ENCODE measurements at places on chromosomes 11 and 22.
A peak's percentile ranks its signal among the peaks of the same experiment; 100 is the strongest.

DNA sequence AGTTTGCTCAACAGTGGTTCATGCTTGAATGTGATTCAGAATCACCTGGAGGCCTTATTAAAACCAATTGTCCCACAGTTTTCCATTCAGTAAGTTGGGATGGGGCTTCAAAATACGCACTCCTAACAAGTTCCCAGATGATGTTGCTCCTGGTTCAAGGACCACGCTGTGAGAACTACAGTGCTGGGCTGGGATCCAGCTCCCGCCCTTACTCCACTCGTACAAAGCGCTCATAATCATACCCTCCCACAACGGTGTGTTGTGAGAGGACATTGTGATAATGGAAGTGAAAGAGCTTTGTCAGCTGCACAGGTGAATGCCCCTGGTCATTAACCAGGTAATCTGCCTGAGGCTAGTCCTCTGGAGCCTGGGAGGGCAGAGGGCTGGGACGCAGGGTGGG is 1.3 kb upstream of the CD82 start:
- DNase-seq: no peak

DNA sequence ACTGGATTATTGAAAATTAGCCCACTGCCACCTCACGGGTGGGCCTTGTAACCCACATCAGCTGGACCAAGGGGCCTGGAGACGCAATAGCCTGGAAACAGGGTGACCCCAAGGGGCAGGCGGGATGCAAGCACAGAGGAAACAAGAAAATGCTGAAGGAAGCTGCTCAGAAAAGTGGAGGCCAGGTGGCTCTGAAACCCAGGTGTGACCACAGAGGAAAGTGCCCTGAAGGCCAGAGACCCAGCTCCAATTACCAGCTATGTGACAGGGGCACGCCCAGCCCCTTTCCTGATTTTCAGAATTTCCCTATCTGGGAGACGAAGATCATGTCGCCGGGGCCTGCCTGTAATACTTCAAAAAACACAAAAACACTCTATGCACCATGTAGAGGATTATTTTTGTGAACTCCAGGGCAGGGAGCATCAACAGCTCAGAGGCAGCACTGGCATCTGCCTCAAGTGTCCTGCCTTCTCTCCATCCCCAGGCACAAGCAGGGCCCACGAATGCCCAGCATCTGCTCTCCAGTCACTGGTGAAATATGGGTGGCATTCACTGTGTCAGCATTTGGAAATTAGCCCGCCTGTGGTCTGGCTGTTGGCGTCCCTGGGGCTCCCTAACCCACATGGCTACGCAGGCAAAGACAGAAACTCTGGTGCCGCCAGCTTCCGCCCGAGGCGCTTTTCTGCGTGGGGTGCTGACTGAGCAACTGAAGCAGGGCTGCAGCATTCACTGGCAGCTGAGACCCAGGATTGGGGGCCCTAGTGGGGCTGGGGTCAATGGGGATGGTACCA is 6.3 kb downstream of the KCNJ1 start:
- DNase-seq: no peak

DNA sequence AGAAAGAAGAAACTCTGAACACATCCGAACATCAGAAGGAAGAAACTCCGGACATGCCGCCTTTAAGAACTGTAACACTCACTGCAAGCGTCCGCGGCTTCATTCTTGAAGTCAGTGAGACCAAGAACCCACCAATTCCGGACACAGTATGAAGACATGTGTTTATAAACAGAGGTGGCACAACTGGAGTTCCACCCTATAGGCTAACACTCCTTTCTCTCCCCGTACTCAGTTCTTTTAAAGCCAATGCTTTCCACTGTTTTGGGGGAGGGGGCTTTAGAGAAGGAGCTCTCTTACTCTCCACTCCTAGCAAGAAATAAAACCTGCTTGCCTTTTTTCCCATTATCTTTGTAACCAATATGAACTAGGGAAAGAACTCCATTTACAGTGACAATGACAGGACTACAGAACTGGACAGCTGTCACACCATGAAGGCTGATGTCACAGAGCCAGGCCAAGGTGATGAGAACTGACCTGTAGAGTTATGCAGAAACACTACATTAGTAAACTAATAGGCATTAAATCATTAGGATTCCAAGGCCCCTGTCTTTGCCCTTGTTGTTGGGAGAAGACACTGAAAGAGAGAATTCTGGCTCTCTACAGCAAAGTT is 733 bp downstream of the TRIM5 start:
- no peak for DNase-seq

DNA sequence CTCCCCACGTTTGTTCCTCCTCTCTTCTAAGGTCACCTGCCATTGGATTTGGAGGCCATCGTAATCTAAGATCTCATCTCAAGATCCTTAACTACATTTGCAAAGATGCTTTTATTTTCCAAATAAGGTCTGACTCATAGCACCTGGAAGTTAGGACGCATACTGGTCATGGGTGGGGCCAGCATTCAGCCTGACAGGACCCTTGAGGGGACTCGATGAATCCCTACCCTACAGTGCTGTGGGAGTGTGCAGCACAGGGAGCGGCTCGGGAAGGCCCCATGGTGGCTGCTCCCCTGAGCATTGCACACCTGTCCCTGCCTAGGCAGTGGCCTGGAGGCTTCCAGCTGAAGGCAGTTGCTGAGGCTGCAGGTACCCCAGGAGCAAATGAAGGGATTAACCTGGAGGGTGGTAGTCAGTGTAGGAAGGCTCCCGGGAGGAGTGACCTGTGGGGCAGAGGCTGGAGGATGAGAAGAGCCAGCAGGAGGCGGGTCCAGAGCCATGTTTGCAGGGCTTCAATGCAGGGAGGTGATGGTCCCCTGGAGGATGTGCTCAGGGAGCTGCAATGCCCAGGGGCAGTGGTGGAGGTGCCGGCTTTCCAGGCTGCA is 362.2 kb downstream of the CTTN start:
- DNase-seq: peak; percentile 54

DNA sequence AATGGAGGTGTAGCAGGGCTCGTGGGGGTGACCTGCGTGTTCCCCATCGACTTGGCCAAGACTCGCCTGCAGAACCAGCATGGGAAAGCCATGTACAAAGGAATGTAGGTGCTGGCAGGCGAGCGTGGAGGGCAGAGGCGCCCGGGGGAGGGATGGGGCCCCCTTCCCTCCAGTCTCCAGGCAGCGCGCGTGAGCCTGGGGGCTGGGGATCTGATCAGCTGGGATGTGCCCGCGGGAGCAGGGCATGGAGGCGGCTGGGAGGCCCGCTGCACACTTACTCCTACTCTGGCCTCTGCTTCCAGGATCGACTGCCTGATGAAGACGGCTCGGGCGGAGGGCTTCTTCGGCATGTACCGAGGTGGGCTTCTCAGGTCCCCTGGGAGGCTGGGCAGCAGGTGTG is 17.8 kb downstream of the SLC25A18 start:
- peak; percentile 57 for DNase-seq

DNA sequence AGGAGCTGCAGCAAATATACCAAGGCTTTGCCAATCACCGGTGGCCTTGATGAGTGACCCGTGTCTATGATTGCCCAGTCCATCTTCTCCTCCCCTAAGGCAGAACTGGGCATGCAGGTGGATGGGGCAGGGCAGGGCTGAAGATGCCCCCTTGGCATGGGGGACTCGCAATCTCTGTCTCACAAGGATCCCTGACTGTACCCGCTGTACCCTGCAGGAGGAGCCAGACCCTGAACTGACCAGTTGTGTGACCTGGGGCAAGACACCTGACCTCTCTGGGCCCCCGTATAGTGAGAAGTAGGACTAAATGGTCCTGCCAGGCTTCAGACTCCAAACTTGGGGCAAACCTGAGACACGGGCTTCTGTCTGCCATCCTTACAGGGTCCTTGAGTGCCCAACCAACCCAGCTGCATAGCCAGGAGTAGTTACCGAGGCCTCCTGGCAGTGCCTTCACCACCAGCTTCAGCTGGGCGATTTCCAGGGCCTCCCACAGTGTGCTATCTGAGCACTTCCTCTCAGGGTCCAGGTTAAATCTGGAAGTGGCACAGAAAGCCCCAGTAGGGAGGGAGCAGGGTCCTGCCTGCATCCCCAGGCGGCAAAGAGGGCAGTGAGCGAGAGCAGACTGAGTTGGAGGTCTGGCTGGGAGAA is 6.4 kb upstream of the KCNJ11 start:
- DNase-seq: peak; percentile 71

GRCh38 chr22:19207401-19207808 is 28.9 kb upstream of the SLC25A1 start:
- no peak for DNase-seq

- DNase-seq: no peak
Observed at GRCh38 chr11:117062498-117062897, 35.7 kb downstream of the SIK3 start.

Measured in posterior vena cava (tissue), 2 donors.